ENCODE measurements at places on chromosomes 4 and X. TPM values are rescaled to one million over a fixed set of nuclear protein-coding genes. Genes with fewer than 3 reads are reported as not detected.

The CT45A3 gene
- not detected for total RNA-seq

The PGM2 gene
- 57.3 TPM for total RNA-seq

The PHOX2B gene
- total RNA-seq = not detected

The PCDH18 gene
- total RNA-seq = 2.4 TPM

The SYP gene
- total RNA-seq = 0.51 TPM

The MAGEA8 gene
- not detected for total RNA-seq

The DUSP21 gene
- total RNA-seq = not detected

The STBD1 gene
- 2.1 TPM for total RNA-seq

The GLUD2 gene
- 0.14 TPM for total RNA-seq

The GABRA4 gene
- not detected for total RNA-seq

The MID1 gene
- total RNA-seq = 11.8 TPM

The ANXA10 gene
- total RNA-seq = not detected

The ATP2B3 gene
- not detected for total RNA-seq

Measured in airway epithelial cell (primary cell).